Activated T-cell treated with anti-CD3 and anti-CD28 coated beads, Interleukin-2, amount 50 U/mL, for 48 hours (primary cell): ENCODE measurements at places on chromosomes 6 and 20.
A peak's percentile ranks its signal among the peaks of the same experiment; 100 is the strongest.

DNA sequence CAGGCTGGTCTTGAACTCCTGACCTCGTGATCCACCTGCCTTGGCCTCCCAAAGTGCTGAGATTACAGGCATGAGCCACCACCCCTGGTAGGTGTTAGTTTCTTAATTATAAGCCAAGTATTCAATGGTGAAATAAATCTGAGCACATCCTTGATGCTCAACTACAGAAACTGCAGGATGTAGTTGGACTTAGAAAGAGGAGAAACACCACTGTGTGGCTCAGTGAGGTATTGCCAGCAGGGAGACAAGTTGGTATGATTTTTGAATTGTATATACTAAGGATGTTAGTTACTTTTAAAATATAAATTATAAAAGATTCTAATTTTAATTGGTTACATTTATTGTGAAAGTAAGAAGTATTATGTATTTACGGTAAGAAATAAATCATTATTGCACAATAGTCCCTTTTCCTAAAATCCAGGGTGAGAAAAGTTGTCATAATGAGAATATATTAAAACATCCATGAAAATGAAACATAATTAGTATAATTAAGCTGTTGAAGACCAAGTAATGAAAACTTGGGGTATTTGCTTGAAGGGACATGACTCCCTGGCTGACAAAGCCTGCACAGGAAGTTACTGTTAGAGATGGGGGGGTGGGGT is 17.6 kb downstream of the SLC18B1 start:
- no peak for DNase-seq

DNA sequence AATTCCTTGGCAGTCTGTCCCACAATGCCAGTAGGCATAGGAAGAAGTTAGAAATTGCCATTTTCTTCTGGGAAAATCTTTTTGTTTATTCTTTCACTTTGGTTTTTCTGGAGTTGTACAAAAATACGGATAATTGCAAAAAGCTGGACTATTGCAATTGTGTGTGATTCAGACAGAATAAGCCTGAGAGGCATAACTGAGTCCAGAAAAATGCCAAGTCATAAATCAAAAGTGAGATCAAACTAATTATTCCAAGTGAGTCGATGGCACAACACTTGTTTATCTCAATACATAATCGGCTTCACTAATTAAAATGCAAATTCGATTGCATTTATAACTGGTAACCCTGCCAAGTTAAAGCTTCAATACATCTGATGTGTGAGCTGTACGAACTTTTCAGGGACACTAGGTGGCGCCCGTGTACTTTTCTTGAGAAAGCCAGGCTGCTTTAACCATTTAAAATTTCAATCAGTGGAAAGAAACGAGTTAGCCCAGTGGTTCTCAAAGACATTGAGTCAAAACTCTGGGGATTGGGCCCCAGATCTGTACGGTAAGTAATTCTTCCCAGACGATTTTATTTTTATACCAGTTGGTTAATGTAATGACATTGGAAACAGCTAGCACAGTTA is 102.6 kb downstream of the LAMP5 start:
- DNase-seq = peak; percentile 30

GRCh38 chr20:3933218-3933617 is 44.0 kb downstream of the PANK2 start:
- DNase-seq = no peak

DNA sequence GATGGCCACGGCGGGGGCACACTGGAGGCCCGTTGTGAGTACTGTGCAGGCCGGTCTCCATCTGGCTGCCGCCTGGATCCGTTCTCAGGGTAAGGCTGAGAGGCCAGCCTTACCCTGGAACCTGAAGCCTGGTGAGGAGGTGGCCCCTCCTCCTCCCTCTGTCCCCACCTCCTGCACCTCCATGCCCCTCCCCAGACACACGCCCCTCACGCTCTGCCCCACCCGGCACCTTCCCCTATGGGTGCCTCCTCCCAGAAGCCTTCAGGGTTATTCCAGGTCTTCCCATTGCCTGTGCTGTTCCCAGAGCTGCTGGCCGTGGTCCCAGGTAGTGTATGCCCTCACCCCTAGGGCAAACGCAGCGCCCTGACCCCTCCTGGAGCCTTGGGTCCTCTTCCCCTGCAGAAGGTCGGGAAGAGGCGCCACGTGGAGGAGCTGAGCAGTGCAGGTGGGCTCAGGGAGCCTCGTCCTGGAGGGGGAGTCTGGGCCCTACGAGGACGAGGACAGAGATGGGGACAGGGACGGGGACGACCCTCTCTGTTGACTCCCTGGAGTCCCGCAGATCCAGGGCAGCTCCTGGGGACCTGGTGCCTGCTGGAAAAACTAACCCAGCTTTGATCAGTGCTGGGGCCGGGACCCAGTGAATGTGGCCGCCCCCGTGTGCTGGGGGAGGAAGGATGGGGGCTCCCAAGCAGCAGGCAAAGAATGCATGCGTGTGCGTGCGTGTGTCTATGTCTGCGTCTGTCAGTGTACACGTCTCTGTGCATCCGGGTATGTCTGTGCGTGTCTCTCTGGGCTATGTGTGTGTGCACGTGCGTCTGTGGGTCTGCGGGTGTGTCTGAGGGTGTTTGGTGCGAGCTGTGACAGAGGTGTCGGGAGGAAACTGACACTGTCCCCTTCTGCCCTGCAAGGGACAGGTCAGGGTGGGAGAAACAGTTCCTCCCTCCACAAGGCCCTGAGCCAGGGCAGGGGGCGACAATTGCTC is 8.2 kb upstream of the HRH3 start:
- DNase-seq = no peak

DNA sequence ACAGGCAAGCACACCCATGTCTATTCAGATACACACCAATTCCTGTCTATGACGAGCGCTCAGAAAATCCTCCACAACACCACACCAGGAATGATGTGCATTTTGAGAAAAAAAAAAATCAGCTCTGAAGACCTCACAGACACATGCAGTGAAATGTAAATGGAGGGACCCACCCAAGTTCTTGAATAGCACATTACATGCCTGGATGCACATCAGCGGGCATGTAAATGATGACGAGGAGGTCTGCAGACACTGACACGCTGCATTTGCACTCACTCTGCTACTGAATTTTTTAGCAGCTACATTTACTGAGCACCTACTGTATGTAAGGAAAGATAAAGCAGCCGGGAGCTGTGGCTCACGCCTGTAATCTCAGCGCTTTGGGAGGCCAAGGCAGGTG is 14.7 kb downstream of the NRSN2 start:
- no peak for DNase-seq

DNA sequence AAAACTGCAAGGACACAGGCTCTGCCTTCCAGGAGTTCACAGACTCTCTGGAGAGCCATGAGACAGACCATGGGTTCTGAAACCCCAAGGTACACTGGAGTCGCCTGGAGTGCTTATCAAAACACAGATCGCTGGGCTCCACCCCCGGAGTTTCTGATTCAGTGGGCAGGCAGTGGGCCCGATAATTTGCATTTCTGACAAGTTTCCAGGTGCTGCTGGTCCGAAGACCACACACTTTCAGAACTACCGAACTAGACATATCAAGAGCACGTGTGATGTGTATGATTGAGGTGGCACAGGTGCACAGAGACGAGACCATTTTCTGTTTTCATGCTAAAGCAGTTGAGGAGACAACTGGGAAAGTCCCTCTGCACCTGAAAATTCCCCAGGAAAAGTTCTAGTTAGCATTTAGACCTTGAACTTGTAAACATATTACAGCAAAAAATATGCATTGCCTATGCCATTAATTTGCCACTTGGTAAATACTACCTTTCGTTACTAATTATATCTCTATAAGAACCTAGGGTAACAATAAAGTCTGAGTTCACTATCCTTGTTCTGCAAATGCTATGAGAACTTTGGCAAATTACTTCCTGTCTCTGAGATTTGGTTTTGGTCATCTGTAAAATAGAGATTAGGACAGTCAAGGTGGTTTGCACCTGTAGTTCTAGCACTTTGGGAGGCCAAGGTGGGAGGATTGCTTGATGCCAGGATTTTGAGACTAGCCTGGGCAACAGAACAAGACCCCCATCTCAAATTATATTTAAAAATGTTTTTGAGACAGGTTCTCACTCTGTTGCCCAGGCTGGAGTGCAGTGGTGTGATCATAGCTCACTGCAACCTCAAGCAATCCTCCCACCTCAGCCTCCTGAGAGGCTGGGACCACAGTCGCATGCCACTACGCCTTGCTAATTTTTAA is 14.3 kb upstream of the PIM1 start:
- peak; percentile 81 for DNase-seq

DNA sequence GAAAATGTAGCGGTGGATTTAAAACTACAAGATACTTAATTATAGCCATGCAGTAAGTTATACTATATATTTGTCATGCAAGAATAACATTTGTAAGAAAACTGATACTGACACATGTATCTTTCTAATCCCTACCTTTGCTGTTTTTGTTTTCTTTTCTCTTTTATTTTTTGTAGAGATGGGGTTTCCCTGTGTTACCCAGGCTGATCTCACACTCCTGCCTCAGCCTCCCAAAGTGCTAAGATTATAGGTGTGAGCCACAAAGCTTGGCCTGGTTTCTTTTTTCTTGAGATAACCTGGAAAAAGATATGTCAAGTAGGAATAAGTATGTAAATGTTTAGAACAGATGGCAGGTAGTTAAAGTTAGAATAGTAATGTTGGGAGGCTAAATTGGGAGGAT is 44.1 kb downstream of the MAPK14 start:
- no peak for DNase-seq

DNA sequence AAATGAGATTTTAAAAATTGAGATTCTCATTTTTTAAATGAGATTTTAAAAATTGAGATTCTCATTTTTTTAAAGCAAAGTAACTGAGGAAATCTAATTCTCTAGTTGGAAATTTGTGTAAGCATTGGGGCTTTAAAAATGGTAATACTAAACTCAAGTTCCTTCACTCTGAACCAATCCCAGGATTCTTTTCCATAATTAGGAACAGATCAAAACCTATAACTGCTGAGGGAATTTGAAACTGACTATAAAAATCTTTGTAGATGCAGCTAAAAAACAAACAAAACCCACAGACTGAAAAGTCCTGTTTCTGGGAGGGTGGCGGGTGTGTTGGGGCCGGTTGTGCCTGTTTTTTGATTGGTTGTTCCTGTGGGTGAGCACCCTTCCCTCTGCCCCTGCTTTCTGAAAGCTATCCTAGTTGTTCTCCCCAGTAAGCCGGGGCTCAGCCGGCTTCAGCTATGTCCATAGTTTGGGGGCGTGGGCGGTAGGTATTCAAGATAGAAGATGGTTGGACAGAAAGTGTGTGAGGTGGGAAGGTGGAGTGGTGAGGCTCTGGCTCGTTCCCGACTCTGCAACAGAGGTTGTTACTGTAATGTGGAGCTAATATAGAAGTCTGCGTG is 49.3 kb downstream of the GFRA4 start:
- DNase-seq = no peak

GRCh38 chr6:132188556-132189264 is 212.6 kb downstream of the MOXD1 start:
- DNase-seq = no peak
